ENCODE measurements at places on chromosomes 4 and X.

GRCh38 chr4:74316397-74316796 is 8.1 kb downstream of the EPGN start:
- no peak for ATAC-seq

GRCh38 chr4:20253283-20253734 is 1.6 kb downstream of the SLIT2 start:
- ATAC-seq: no peak

- ATAC-seq: peak; percentile 85
Measured at GRCh38 chrX:54529552-54530356, at the start of gene GNL3L. Gene GNL3L, plus strand, starts transcription at chrX:54530219. Its CDS starts 2,348 bp downstream, at chrX:54532567.

DNA sequence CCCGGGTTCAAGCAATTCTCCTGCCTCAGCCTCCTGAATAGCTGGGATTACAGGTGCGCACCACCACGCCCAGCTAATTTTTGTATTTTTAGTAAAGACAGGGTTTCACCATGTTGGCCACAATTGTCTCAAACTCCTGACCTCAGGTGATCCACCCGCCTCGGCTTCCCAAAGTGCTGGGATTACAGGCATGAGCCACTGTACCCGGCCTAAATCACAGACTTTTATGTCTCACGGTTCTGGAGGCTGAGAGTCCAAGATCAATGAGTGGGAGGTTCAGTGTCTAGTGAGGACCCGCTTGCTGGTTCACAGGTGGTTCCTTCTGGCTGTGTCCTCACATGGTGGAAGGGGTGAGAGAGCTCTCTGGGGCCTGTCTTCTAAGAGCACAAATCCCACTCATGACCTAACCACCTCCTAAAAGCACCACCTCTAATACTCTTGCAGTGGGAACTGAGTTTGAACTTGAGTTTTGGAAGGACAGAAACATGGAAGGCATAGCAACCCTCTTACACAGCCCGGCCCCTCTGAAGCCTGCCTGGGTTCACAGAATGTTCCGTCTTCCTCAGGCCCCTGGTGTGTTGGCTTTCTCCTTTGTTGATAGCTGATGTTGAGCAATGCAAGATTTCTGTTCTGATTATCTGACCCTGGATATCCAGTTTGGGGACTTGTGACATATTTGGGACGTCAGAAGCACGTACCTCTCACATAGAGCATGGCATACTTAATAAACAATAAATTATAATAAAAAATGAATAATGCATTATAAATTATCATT is 1.9 kb upstream of the AKAP17A start:
- no peak for ATAC-seq

- ATAC-seq: no peak
Measured at GRCh38 chrX:104523858-104524257, 42.1 kb upstream of the IL1RAPL2 start.

GRCh38 chr4:40190019-40190418 is 6.8 kb upstream of the RHOH start:
- ATAC-seq: no peak

- no peak for ATAC-seq
Measured at GRCh38 chrX:51614353-51615012, 4.2 kb downstream of the CENPVL3 start.

DNA sequence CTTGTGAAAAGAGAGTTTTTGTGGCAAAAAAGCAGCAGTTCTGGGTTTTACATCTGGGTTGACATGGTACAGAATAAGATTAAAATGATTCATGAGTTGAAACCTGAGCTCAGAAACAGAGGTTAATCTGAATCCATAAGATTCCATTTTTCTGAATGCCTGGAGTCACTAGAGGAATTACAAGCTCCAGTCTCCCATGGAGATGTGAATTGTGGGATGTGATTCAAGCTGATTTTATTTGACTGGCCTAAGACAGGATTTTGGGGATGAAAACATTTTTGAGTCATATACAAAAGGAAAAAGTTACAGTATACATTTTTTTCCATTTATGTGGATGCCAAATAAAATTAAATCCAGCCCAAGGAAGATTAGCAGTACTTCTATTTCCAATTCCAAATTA is 161.1 kb downstream of the RBM46 start:
- ATAC-seq: no peak

- ATAC-seq: peak; percentile 42
Measured at GRCh38 chr4:8435656-8436121, 4.8 kb downstream of the ACOX3 start.

GRCh38 chr4:54226404-54227255 is 2.5 kb upstream of the PDGFRA start:
- no peak for ATAC-seq

- ATAC-seq: no peak
Measured at GRCh38 chr4:73770917-73771316, 30.5 kb downstream of the CXCL8 start.

GRCh38 chr4:56330691-56331090 is 56.6 kb downstream of the AASDH start:
- no peak for ATAC-seq

GRCh38 chrX:75156531-75156945 is 455 bp upstream of the ABCB7 start:
- no peak for ATAC-seq

- no peak for ATAC-seq
Measured at GRCh38 chr4:38383646-38384121, 280.3 kb upstream of the KLF3 start.

DNA sequence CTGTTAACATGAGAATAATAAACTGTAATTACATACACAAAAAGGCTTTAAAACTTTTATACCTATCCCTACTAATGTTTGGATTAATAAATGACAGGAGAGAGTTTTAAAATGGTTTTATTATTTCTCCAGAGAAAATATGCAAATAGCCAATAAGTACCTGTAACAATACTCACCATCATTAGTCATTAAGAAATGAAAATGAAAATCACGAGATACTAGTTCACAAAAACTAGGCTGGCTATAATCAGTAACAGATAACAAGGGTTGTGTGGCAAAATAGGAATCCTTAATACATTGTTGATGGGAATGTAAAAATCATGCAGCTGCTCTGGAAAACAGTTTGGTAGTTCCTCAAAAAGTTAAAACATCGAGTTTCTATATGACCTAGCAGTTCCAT is 25.2 kb upstream of the AP1AR start:
- ATAC-seq: no peak

DNA sequence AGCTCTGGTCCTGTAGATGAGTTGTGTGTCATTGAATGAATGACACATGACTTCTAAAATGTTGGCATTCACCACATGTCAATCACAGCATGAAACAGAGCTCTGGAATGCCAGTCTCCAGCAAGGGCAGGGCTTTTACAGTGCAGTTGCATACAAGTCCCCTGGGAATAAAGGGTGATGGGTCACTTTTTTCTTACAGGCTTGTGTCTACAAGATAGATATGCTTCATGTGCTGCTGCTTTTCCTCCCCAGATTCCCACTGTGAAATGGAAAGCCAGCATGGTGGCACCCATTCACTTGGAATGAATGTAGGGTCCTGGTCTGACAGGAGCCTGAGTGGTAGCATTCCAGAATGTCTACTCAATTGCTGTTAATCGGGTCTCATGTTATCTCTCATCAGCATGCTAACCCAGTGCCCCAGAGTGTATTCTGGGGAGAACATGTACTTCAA is 159.1 kb upstream of the KIT start:
- no peak for ATAC-seq

- ATAC-seq: no peak
Measured at GRCh38 chr4:47654972-47655693, 170.1 kb downstream of the ATP10D start.

GRCh38 chrX:153477901-153478300 is 7.5 kb upstream of the HAUS7 start:
- no peak for ATAC-seq

GRCh38 chr4:24768604-24769003 is 26.8 kb upstream of the SOD3 start:
- ATAC-seq: no peak

- no peak for ATAC-seq
Measured at GRCh38 chr4:158605393-158605792, 66.3 kb downstream of the C4orf46 start.

DNA sequence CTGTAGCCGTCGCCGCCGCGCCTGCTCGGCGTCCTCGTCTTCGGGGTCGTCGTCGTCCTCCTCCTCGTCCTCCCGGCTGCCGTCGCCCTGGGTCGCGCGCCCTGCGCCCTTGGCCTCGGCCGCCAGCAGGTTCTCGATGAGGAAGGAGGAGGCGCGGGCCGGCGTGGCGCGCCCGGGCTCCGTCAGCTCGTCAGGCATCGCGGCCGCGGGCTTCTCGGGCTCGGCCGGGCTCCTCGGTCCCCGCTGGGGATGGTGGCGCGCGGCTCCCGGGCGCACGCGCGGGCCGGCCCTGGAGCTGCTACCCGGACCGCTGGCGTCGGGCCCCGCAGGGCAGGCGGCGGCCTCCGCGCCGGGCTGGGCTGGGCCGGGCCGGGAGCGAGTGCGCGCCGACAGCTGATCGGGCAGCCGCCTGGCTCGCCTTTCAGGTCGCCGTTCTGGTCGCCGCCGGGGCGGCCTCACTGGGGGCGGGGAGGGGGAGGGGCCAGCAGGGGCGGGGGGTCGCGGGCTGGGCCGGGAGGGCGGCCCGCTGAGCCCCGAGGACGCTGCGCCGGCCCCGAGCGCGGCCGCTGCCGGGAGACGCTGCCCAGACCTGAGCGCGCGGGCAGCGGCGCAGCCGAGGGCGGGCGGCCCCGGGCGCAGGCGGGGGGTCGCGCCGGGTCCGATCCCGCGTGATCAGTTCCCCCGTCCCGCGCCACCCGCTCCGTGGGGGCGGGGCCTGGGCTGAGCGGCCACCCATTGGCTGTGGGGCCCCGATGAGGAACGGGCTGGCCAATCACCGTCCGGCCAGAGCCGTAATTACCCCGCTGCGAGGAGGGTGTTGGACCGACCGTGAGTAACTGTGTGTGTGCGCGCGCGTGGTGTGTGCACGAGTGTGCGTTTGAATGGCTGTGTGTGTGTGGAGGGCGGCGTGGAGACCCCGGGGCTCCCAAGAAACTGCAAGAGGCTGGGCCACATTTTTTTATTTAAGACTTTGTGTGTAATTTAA is at the start of gene HMX1:
TSS of gene HMX1 (minus strand) at position 423 of the 985 bp plus-strand sequence. CDS start at position 198, 225 bp downstream.
- ATAC-seq: no peak

DNA sequence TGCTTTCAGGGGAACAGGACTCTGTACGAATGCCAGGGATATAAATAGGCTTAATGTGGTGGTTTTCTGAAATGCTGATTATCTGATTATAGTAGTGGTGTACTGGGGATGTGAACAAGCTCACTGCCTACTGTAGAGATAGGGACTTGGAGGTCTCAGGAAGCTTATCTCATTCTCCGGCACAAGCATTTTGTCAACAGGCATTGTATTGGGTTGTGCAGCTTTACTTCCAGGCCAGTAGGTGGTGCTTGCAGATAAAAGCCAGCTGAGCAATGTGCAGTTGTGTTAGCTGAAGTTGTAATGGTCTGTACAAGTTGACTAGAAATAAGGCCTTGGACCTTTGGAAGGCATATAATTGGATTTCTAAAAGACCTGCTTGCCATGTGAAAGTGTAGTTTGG is 49.5 kb upstream of the TMLHE start:
- no peak for ATAC-seq

- no peak for ATAC-seq
Measured at GRCh38 chrX:39848900-39849299, 248.9 kb downstream of the BCOR start.

DNA sequence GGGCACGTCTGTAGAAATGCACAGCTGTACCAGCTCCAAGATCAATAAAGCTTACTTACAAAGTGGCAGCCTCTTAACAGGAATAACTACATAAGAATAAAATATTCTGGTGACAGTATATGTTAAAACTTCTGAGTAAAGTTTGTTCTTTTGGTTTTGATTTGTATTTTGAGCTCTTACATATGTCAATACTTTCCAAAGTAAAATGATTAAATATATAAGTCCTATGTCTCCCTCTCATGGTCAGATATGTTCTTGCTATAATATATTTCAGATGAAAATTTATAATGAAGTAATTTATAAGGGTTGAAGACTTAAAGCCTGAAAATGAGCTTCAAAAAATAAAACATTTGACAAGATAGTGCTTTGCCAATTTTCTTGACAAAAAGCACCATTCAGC is 254.4 kb downstream of the NPFFR2 start:
- no peak for ATAC-seq

- ATAC-seq: no peak
Measured at GRCh38 chrX:26918631-26919030, 544.5 kb downstream of the PPP4R3C start.

GRCh38 chr4:98126141-98126540 is 17.1 kb downstream of the STPG2 start:
- no peak for ATAC-seq

- no peak for ATAC-seq
Measured at GRCh38 chr4:165059386-165059785, 5.7 kb downstream of the TRIM75 start.

- no peak for ATAC-seq
Measured at GRCh38 chr4:152258804-152259708, 276.8 kb downstream of the FBXW7 start.

DNA sequence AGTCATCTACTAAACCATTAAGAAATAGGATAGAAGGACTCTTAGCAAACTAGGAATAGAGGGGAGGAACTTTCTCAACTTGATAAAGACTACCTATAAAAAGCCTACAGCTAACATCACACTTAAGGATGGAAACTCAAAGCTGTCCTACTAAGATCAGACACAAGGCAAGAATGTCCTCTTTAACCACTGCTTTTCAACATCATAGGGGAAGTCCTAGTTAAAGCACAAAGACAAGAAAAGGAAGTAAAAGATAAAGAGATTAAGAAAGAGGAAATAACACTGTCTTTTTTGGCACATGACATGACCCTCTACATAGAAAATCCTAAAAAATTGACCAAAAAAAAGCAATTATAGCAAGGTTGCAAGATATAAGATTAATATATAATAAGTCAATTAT is 136.6 kb downstream of the FBXW7 start:
- ATAC-seq: no peak

- no peak for ATAC-seq
Measured at GRCh38 chrX:56368962-56369361, 136.8 kb downstream of the KLF8 start.

DNA sequence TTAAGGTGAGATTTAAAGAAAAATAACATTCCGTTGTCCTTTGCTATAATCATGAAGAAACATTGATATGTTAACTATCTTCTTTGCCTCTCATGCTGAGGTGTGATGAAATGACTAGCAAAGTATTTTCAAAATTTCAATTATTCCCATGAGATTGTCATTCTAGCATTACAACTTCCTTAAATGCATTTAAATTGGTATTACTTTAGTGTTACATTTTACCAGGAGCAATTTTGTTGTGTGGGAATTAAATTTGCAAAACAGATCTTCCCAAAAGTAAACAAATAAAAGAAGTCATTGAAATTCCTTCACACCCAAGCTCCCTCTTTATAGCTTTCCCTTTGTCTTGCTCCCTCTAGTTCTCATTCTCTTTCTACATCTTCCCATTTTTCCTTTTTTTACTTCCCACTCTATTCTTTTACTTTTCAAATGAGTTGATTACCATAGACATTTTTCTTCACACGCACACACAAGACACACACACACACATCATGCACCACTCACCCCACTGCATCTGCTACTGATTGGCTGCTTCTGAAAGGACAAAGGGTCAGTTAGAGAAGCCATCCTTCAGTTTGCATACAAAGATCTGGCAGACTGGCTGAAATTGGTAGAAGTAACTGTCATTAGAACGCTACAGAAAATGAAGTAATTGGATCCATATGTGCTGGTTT is 10.0 kb upstream of the APELA start:
- ATAC-seq: no peak
